ENCODE measurements at places on chromosomes 1 and 21.

DNA sequence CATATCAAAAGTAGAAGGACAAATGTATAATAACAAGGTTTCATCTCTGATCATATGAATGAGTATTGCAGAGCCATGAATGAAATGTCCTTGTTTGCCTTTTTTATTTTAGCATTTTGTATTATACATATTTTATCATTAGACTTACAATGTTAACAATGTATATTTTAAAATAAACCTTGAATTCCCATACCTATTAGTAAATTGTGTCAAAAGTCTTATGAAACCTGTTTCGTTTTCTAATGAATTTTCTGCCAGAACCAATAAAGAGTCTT, 646 bp downstream of the DNAJB4 start:
- DNase-seq = no peak

GRCh38 chr1:42047508-42047880, 105.7 kb upstream of the GUCA2B start:
- DNase-seq = no peak

- no peak for DNase-seq
Observed at GRCh38 chr1:111629190-111629954, 9.8 kb downstream of the RAP1A start.

DNA sequence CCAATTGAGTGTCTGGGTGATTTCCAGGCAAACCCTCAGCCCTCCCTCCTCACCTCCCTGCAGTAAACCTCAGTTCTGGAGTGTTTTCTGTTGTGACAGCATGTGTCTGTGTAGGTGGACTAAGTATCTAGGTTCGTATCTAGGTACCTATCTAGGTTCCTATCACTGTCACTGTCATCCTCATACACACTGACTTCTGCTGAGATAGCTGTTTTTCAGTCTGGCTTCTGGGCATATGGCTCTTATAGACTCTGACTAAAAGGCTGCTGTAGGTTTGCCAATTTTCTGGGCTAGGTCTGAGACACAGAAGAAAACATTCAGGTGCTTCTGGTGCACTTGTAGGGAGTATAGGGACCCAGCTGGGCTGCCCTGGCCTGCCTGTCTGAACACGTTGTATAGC, 8.1 kb upstream of the TRIM67 start:
- no peak for DNase-seq

- no peak for DNase-seq
Observed at GRCh38 chr21:27108228-27108627, 141.3 kb upstream of the ADAMTS5 start.

DNA sequence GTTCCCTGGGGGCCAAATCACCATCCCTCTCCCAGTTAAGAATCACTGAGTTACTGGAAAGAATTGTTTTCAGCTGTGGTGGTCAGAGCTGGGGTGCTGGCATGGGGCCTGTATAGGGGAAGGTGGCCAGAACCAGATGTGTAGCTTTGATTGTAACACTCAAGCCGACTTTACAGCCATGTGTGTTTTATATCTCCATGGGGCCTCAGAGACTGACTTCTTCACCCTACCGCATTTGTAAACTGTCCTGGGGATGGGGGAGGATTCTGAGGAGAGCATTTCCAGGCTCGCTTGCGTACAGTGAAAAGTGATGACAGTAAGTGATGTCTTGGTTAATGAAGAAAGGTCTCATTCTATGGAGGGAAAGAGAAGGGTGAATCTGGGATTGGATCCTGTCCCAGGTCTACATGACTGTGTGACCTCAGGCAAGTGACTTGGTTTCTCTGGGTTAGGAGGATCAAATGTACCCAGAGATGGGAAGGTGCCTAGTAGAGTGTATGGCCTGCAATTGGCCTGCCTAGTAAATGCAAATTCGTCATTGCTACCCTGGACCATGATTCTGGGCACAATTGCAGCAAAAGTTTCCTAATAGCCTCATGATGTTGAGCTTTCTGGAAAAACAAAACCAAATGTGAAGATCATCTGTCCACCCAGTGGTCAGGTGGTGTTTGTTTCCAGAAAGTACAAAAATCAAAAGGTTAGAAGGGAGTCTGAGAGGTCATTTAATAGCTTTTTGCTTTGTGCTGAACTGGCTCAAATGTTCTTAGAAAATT, 49.7 kb upstream of the RCC2 start:
- DNase-seq = no peak

DNA sequence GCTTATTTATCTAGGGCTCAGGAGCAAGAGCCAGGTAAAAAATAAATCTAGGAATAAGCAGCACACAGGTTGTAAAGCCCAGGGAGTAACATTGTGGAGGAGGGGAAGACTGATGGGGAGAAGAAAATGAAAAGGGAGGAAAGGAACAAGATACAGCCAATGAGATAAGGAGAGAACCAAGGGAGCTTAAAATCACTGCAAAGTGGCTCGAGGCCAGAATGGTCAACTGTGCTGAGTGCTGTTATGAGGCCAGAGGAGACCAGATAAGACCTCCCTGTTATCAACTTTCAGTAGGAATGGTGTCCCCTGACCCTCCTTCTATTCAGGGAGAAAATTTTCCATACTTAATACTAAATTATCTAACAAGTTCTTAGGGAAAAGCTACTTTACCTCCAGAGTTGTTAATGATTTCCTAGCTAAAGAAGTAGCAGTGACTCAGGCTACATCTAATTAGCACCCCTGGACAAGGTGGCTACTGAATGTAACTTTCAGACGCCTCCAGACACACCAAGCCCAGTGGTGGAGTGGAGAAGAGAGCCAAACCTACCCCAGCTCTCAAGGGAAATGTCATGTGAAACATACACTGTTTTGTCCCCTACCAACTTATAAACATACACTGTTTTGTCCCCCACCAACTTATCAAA, 25.5 kb downstream of the ENAH start:
- no peak for DNase-seq

- no peak for DNase-seq
Observed at GRCh38 chr1:167669209-167670124, 39.4 kb downstream of the RCSD1 start.

DNA sequence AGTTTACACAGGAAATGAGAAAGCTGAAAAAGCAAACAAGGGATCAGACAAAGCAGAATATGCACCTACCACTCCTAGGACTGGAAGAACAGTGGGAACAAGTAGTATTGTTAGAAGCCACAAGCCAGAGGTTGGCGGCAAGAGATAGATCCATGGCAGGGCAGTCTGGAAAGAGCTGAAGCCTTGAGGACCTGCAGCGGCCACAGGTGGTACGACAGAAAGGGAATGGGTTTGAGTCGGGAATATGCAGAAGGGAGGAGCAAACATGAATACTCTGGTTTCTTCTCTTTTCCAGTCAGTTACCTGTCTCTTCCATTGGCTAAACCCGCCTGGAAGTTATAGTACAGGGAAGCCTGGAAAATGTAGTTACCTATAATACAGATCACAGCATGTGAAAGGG, 3.9 kb upstream of the PCNX2 start:
- DNase-seq = no peak

- no peak for DNase-seq
Observed at GRCh38 chr21:37139154-37139553, 66.1 kb downstream of the TTC3 start.

Measured in T-helper 17 cell (primary cell).